Suppressor macrophage treated with lipopolysaccharide for 1 hour (primary cell): ENCODE measurements at places on chromosomes 11 and 22.

DNA sequence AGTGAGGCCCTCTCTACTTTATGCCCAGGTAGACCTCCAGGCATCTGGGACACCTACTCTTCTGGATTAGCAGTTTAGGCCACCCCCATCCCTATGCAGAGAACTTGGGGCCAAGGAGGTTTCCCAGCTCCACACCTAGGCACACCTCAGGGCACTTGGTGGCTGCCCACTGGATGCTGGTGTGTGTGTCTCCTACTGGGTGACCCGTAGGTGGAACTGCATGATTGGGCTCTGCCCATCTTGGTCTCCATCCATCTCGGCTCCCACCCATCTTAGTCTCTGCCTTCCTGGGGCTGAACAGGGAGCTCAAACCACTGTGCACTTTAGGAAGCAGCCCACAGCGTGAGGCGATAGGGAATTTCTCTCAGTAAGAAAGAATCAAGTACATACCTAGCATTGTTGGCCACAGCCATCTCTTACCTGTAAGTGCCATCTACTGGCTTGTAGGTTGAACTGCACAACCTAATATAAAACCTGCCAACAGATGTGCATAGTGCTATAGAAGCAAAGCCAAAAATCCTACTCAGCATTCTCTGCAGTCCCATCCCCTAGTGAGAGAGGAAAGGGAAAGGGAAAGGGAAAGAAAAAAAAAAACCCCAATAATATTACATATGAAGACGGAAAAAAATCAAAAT is 61.6 kb upstream of the PTPN5 start:
- DNase-seq: no peak

GRCh38 chr11:104134745-104135144 is 29.2 kb downstream of the PDGFD start:
- no peak for DNase-seq

DNA sequence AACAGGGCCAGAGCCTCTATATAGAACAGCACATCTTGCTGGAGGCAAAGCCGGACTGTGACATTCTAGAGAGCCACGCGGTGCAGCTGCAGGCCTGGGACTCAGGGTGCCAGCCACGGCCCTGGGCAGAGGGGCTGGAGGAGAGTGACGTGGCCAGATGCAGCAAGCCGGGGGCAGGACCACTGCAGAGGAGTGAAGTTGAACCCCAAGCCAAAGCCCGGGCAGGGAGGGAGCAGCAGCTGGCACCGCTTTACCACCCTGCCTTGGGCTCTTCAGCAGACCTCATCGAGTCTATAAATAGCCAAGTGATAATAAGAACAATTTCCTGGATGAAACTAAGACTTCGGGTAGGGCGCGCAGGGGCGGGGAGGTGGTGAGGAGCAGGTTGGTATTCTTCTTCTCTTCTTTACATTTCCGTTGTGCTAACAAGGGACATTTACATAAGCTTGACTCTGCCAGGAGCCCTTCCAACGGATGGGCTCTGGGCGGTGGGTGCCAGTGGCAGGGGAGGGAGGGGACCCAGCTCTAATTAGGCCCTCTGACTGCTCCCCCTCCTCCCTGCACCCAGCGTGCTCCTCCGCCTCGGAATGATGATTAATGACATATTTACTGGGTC is 110.2 kb downstream of the ST3GAL4 start:
- DNase-seq: no peak

DNA sequence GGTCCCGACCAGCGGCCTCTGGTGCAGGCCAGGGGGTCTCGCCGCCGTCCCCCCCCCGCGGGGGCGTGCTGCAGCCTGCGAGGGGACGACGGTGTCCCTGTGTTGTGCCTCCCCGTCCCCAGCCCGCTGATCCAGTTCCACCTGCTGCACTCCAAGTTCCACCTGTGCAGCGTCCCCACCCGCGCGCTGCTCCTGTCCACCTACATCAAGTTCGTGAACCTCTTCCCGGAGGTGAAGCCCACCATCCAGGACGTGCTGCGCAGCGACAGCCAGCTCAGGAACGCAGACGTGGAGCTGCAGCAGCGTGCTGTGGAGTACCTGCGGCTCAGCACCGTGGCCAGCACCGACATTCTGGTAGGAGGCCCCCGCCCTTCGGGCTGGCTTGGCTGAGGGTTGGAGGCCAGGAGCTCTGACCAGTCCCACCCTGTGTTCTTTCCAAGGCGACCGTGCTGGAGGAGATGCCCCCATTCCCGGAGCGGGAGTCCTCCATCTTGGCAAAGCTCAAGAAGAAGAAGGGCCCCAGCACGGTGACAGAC is 42.8 kb downstream of the MUC6 start:
- DNase-seq: no peak

GRCh38 chr22:30198152-30198825 is 48.3 kb downstream of the LIF start:
- DNase-seq: no peak

- DNase-seq: no peak
Observed at GRCh38 chr11:101061606-101062005, 68.0 kb downstream of the PGR start.

- no peak for DNase-seq
Observed at GRCh38 chr22:43886231-43886630, 5.6 kb downstream of the PNPLA5 start.

DNA sequence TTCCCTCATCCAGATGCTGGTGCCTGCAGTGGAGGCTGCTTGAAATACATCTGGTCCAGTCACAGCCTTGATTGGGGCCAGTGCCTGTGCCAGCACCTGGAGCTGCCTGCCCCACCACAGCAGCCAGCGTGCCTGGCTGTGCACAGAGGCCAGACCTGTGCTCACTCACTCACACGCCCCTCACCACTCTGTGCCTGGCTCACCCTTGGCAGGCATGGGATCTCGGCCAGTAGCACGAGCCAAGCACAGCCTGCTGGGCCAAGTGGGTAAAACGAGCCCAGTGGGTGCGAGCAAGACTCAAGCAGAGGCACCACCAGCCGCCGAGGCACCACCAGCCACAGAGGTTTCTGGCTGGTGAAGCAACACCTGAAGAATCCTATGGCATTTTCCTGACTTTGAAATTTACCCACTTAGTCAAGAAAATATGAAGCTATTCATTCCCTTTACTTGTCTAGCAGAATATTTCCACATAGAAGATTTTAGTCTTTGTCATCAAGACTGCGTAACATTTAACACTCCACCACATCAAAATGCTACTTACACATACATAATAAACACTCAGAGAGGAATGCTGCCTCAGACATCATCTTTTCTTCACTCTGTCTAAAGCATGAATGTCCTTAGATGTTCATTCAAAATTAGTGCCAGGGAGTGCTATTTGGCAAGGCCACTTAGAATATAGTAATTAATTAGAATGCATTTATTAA is 424.3 kb upstream of the FAT3 start:
- no peak for DNase-seq

DNA sequence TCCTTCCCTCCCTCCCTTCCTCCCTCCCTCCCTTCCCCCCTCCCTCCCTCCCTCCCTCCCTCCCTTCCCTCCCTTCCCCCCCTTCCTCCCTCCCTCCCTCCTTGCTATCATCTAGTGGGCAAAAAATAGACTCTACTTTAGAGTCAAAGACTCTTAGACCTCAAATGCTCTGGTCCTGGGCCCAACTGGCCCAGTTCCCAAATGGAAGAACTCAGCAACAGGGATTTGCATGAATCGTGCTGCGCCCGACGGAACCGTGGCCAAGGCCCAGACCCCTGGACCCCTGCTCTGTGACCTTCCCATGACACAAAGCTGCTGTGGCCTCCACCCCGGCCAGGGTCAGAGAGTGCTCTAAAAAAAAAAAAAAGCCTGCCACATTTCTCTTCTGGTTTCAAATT is 97.4 kb downstream of the WNT7B start:
- no peak for DNase-seq

DNA sequence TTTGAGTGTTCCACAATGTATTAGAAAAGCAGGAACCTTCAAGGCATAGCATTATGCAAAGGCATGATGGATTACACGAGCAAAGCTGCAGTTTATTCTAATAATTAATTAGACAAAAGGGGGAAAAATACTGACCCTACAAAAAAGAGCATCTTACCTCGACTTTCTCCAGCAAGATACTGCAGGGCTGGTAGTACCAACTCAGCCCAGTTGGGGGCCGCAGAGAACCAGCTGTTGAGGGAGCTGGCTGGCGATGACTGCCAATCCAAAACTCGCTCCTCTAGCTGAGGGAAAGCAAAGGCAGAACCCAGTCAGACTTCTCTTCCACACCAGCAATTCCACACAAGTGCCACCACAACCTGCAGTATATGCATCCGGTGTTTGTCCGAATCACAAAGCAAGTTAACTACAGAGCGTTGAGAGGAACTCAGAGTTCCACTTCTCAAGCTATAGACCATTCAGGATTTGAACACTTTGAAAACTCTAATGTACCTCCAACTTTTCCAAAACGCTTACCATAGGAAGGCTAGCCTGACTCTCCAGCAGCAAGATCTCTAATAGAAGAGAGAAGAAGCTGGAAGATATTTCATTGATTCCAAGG is 13.7 kb downstream of the NFRKB start:
- DNase-seq: peak; percentile 35

DNA sequence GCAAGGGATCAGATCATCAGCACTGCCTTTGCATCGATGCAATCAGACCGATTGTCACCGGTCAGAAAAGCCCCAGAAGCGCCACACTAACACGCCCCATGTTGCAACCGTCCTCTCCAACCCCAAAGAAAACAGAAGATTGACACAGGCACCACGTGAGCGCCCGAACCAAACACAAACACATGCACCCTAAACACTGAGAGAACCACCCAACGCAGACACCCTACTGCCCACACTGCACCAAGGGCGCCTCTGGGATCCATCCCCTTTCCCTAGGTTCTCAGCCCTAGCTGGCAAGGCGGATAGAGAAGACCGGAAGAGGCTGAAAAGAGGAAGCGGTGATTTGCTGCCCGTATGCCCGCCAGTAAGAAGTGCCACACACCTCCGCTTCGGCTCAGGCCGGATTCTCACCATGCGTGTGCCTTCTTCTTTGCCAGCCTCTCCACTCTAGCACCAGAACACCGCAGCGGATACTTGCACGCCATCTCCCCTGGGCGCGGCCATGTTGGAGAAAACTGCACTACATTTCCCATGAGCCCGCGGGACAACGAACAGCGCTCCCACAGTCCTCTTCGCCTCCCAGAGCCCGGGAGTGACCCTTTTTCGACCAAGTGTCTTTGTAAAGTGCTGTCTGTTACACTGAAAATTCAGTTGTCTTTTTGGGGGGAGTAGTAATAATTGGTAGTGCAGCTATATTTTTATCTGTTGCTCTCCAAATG is at the start of gene ALKBH8:
Gene ALKBH8 (minus strand): TSS at position 517 of the 719 bp plus-strand sequence. CDS start 4,842 bp downstream, outside the sequence.
- peak; percentile 91 for DNase-seq
